ENCODE measurements at places on chromosomes 5 and 9. TPM values are rescaled to one million over a fixed set of nuclear protein-coding genes. Genes with fewer than 3 reads are reported as not detected.
A peak's percentile ranks its signal among the peaks of the same experiment; 100 is the strongest.

PTAR1 gene
- polyA plus RNA-seq: 4.5 TPM

PCDHB10 gene
- 0.40 TPM for polyA plus RNA-seq

FOXD4L4 gene
- not detected for polyA plus RNA-seq

C9orf50 gene
- not detected for polyA plus RNA-seq

DNA sequence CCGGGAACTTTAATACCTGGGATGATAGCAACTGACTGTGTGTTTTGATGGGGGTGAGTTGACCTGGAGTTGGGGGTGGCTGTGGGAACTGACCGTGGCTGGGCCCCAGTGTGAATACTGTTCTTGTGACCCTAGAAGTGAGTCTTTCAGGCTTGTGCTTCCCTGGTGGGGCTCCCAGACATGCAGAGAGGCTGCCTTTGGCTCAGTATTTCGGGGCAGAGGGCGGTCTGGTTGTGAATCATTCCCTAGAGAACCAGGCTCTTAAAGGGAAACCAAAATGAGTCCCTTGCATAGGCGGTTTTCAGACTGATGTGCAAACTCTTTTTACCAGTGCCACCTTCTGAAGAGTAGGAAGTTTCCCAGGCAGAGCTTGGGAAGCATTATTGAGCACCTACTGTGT, 132.1 kb downstream of the MACROH2A1 start:
- no peaks in the 10 kb centered on the region for H3K4me1 ChIP-seq
- no peaks in the 10 kb centered on the region for H3K36me3 ChIP-seq
- no peak overlapping the region for H3K4me3 ChIP-seq
- DNase-seq: no peak
- peak overlapping the region; percentile 76 for H3K27ac ChIP-seq
- no peaks in the 10 kb centered on the region for H3K27me3 ChIP-seq

- no peaks in the 10 kb centered on the region for H3K27me3 ChIP-seq
- H3K36me3 ChIP-seq: no peaks in the 10 kb centered on the region
- H3K4me3 ChIP-seq: no peak overlapping the region
- H3K4me1 ChIP-seq: no peaks in the 10 kb centered on the region
Observed at GRCh38 chr9:82721593-82721992, 341.3 kb downstream of the RASEF start.

Measured in stomach (tissue), 19 donors.